ENCODE measurements at places on chromosomes 2 and 18.

GRCh38 chr2:241376808-241377207 is 20.7 kb downstream of the FARP2 start:
- no peak for DNase-seq

GRCh38 chr2:38586931-38587330 is 15.8 kb downstream of the HNRNPLL start:
- no peak for DNase-seq

- no peak for DNase-seq
Observed at GRCh38 chr2:9690252-9690651, 59.5 kb upstream of the YWHAQ start.

GRCh38 chr2:172864182-172864581 is 128.5 kb downstream of the RAPGEF4 start:
- DNase-seq, result no peak

- DNase-seq, result peak; percentile 52
Observed at GRCh38 chr2:54455131-54455562, 980 bp upstream of the SPTBN1 start.

DNA sequence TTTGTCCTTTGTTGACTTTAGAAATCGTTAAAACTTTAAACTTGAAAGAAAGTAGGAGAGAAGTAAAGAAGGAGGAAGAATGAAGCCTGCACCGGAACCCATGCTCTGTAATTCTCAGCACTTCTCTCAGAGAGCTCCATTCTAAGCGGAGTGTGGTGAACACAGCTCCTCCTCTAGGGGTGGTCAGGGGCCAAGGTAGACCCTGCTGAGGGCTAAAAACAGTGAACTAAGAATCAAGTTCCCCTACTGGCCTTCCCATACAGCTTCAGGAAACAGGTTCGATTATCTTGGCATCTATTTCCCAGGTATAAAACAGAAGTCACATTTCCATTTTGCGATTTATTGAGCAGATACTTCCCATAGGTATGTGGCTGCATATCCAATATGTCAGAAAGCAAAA is 92.7 kb upstream of the ASAP2 start:
- DNase-seq, result no peak

DNA sequence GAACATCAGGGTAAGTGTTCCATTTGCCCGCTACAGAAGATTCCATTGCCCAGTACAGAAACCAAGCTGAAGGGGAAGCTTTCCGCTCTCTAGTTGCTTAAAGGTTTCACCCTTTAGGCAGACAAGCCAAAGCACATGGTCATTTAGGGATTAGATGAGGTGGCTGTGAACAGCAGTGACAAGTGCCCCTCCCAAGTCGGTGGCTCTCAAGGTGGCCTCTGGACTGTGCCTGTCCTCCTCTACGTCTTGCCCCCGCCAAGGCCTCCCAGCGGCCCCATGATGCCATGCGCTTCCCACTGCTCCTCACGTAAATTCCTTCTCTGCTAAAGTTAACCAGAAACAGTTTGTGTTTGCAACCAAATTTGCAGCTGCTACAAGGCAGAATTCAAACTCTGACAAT is 24.2 kb upstream of the PTPN4 start:
- DNase-seq, result no peak

DNA sequence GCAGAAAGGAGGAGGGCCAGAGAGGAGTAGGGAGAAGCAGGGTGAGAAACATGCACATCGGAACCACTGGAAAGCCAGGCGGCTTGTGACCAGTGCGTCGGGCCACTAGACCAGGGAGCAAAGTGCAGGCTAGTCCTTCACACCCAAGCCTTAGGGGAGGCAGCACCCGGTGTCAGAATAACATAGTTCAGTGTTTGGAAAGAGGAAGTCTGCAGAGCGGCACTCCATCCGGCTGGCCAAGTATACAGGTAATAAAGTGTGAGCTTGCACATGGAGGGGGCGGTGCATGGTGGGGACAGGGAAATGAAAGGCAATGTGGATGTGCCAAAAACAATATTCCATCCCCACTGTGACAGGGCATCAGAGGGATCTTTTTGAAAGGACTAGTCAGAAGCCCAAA is 69.7 kb downstream of the ZNF521 start:
- no peak for DNase-seq

GRCh38 chr2:10527585-10527984 is 79.5 kb upstream of the ODC1 start:
- DNase-seq, result no peak

GRCh38 chr18:72652990-72653593 is 109.0 kb upstream of the CBLN2 start:
- peak; percentile 44 for DNase-seq

- DNase-seq, result no peak
Observed at GRCh38 chr2:102708847-102709559, 52.8 kb upstream of the TMEM182 start.

- DNase-seq, result no peak
Observed at GRCh38 chr2:212274215-212274614, 264.4 kb downstream of the ERBB4 start.

DNA sequence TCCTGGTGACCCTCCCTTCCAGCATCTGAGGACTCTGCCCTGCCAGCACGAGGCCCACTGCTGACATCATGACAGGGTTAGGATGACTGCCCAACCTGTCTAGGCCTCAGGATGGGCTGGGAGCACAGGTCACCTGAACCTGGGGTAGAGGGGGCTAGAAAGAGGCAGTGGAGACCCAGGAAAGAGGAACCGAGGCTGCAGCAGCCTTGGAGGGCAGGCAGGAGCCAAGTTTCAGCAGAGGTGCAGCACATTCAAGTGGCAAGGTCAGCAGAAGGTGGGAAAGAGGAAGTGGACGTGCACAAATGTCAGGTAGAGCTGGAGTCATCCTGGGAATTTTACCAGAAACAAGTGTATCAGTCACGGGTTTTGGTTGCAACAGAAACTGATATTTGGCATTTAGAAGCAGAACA is 13.6 kb upstream of the RAB10 start:
- no peak for DNase-seq

DNA sequence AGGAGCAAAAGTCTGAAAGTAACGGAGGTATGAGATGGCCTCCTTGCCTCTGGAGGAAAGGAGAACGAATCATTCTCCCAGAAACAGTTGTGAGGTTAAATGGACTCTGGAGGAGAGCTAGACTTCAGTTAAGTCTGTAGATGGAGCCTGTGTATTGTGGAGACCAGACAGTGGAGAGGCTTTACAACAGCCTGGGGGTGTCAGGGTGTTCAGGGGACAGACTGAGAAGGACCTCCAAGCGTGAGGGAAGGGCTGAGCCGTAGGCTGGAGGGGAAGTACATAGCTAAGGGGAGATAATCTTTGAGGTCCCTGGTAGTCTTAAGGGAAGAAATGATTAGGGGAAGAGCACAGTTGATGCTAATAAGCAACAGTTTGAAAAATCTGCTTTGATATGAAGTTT is 76.6 kb downstream of the GALNT1 start:
- DNase-seq, result no peak

DNA sequence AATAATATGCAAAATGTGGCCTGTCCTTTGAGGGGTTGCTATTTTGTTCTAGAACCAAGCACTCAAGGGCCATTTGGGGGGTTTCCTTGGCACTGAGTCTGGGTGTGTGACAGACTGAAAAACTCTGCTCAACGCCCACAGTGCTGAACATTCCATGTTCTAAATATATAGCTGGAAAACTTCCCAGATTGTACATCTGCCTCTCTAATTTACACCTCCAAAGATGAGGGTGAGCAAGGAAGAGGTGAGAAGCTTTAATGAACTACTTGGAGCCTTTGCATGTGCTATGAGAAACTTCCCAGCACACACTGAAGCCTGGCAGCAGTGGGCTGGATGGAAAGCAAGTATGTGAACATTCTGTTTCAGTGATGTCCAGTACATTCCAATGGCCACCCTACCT is 296.7 kb upstream of the KCNH7 start:
- DNase-seq, result no peak

- no peak for DNase-seq
Observed at GRCh38 chr2:237744613-237745249, 53.8 kb upstream of the RBM44 start.

- no peak for DNase-seq
Observed at GRCh38 chr2:188235364-188235763, 56.3 kb upstream of the GULP1 start.

- no peak for DNase-seq
Observed at GRCh38 chr2:233423552-233423860, 69.2 kb downstream of the DGKD start.

GRCh38 chr18:36655930-36656329 is 172.9 kb downstream of the TPGS2 start:
- DNase-seq, result no peak

DNA sequence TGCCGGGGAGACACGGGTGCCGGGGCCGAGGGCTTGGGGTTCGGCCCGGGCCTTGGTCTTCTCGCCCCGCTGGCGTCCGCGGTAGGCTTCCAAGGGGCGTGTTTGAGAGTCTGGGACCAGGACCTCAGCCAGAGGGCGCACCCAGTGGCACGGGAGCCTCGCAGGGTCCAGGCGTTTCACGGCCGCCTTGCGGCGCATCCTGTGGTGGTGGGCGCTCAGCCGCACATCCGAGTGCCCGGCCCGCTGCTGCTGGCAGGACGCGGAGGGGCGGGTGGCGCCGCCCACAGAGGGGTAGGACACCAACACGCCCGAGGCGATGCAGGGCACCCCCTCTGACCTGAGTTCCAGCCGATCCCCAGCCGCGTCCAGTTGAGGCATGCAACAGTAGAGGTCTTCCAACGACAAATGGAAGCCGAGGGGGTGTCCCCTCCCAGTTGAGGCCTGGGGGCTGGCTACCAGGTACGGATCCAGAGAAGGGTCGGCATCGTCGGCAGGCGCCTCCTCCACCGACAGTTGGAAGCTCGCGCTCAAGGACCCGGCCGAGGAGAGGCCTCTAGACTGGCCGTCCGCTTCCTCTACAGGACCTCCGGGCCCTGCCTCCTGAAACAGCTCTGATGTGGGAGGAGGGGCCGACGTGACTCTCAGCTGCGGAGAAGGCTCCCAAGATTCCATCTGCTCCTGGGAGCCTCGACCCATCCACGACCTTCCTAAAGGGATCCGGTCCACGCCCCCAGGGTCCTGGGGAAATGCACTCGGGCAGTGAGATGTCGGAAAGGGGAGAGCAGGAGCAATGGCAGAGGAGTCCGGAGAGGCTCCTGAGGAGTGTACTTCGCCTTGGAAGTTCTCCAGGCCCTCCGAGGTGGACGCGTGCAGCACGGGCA is 6.3 kb downstream of the C2orf81 start:
- DNase-seq, result peak; percentile 47

DNA sequence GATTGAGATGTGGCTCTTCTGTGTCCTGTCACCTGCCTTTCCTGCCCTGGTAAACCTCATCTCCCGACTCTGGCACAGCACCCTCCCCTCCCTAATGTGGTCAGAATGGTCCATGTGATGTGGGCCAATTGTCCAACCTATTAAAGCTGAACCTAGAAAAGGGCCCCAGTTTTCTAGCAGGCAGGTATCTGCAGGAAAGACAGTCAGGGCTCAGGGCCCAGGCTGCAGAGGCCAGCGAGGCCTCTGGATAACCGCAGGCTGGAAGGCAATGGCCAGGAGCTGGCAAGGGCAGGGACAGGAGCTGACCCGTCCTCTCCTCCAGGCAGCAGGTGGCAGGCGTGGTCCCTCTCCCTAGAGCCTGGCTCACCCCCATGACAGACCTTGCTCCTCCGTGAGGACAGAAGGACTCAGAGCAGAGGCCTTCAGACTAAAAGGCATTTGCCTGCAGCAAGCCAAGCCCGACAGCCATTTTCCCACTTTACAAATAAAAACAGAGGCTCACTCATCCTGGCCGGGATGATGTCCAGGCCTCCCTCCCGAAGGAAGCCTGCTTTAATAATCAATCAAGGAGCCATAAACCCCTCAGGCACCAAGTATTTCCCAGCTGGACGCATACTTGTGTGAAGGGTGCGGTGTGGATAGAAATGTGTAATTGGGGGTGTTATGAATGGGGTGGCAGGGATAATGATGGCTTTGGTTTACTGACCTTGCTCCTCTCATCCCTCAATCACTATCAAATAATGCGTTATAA is 107.1 kb downstream of the TWIST2 start:
- peak; percentile 62 for DNase-seq

GRCh38 chr18:8623549-8624106 is 14.4 kb downstream of the RAB12 start:
- no peak for DNase-seq

DNA sequence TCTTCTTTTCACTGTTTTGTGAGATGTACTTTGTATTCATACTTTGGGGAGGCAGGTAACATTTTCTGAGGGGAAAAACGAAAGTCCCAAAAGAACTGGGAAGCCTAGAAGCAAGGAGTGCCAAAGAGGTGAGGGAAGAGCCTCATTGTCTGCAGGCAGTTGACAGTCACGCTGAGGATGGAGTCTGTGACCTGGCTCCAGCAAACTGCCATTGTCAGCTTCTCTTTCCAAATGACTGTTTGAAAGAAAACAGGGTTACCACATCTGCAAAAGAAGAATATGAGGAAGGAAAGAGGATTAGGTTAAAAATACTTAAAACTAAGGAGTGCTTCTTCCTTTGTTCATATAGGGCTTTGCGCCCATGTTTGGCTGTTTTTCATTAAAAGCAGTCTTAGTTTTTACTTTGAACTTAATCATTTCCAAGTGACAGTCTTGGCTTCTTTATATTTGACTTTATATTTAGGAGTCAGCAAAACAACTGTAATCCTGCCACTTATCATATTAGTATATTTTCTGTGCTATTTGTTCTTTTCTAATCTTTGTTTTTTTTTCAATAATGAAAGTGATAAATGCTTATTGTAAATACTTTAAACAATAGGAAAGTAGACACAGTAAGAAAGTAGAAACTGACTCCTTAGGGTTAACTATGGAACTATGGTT is 35.0 kb downstream of the CERS6 start:
- no peak for DNase-seq

DNA sequence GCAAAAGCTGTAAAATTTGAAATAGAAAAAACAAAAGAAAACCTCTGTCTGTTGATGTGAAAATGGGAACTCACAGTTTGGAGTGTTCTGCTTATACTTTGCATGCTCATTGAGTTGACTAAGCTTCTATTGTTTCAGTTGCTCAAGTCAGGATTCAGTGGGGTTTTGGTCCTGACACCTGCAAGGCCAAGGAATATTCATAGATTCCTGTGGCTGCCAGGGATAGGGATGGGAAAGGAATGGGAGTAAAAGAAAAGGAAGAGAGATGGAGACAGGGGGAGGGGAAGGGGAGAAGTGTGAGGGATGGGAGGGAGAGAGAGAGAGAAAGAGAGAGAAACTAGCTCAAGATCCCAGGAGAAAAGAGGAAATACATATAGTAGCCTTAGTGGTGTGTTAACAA is 1.3 kb downstream of the CPS1 start:
- no peak for DNase-seq

- no peak for DNase-seq
Observed at GRCh38 chr2:145379934-145380333, 860.0 kb upstream of the ZEB2 start.

DNA sequence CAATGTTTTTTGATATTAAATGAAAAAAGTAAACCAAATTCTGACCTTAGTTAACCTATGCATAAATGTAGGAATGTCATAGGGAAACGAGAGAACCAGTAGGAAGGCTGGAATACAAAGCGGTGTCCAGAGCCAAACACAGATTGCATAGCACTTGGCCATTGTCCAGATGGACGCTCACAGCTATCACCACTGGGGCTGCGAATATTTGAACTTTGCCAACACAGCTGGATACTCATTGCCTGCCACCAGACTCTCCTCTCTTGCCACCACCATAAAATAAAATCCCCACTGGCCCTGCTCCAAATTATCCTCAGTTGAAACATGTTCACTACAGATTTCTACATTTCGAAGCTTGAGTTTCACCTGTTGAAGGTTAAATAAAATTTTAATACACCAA is 159.3 kb upstream of the GULP1 start:
- no peak for DNase-seq

GRCh38 chr2:207073801-207074678 is 91.7 kb downstream of the KLF7 start:
- peak; percentile 33 for DNase-seq

GRCh38 chr2:3703236-3703756 is at the start of gene DCDC2C:
Gene DCDC2C, plus strand, starts transcription at chr2:3703575. Its CDS starts 177 bp downstream, at chr2:3703752.
- no peak for DNase-seq
